ENCODE measurements at places on chromosomes 13 and 19. TPM values are rescaled to one million over a fixed set of nuclear protein-coding genes. Genes with fewer than 3 reads are reported as not detected.

DNA sequence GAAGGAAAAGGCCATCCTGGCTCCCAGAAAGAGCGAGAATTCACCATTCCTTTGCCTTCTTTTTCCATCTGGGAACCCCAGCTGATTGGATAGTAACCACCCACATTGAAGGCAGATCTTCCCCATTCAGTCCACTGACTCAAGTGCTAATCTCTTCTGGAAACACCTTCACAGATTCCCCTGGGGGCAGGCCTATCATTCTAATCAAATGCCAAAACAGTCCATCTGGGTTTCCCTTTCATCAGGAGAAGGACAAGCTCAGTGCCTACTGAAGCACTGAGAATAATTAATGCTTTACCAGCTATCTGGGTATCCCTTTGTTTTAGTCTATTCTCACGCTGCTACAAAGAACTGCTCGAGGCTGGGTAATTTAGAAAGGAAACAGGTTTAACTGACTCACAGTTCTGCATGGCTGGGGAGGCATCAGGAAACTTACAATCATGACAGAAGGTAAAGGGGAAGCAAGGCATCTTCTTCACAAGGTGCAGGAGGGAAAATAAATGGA lies 293.2 kb downstream of the ENOX1 start:
- no peak for DNase-seq

GRCh38 chr13:112245179-112245724 lies 130.9 kb upstream of the SPACA7 start:
- DNase-seq, result no peak

The FAM83E gene
- not detected for polyA plus RNA-seq

GRCh38 chr13:59843040-59843439 lies 320.7 kb downstream of the DIAPH3 start:
- no peak for DNase-seq

The ZNF880 gene
- 29.9 TPM for polyA plus RNA-seq

- DNase-seq, result peak; percentile 56
Observed at GRCh38 chr19:55647732-55648584, at the start of gene CCDC106. CCDC106 (plus strand) TSS chr19:55648212; CDS start chr19:55649047, 835 bp downstream.

GRCh38 chr19:46603195-46603637 lies 2.1 kb downstream of the CALM3 start:
- DNase-seq, result no peak

- no peak for DNase-seq
Observed at GRCh38 chr13:33828431-33829129, 10.6 kb downstream of the RFC3 start.

DNA sequence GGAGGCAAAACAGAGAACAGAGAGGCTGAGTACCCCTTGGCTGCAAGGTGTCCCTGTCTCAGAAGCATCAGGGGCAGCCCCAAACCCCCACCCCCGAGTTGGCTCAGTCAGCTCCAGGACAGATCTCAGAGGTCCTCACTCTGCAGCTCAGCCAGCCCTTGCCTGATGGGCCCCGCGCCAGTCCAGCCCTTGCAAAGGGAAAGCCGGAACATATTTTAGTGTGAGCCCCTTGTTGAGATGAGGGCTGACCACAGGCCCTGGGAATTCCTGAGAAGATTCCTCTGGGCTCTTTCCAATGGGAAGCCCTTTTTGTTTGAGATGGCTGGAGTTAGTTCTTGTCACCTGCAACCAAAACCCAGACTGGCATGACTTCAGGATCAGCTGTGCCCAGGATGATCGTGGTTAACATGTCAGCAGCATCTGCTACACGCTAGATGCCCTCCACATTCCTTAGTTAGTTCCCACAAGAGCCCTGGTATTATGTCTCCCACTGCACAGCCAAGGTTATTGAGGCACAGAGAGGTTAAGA lies 33.9 kb upstream of the CCNE1 start:
- DNase-seq, result no peak

The GJB2 gene
- polyA plus RNA-seq, result not detected

GRCh38 chr19:35327642-35328041 lies 1.3 kb upstream of the CD22 start:
- no peak for DNase-seq

GRCh38 chr19:369876-370275 lies 25.3 kb upstream of the MIER2 start:
- no peak for DNase-seq

GRCh38 chr13:44188257-44188656 lies 185.4 kb upstream of the SERP2 start:
- DNase-seq, result no peak

GRCh38 chr13:66071608-66072007 lies 1158.5 kb downstream of the PCDH9 start:
- no peak for DNase-seq

- no peak for DNase-seq
Observed at GRCh38 chr13:109500146-109500773, 286.1 kb downstream of the IRS2 start.

The TMEM255B gene
- not detected for polyA plus RNA-seq

The LRRC25 gene
- polyA plus RNA-seq, result 0.07 TPM

DNA sequence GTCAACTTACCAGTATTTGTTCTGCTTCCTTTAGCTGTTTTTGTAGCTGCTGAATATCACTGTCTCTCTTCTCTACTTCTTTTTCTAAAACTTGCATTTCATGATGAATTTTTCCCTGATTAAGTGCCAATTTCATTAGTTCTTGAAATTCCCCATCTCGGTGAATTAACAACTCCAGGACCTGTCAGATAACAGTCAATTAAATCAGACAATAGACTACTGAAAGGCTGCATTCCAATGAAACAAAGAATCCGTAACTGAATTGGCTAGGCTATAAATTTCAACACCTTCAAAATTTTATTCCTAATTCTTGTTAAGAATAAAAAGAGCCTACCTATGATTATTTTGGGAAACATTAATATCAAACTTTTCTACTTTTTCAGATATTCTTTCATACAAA lies 8.6 kb downstream of the MED4 start:
- DNase-seq, result no peak

The ZSCAN1 gene
- polyA plus RNA-seq, result not detected

DNA sequence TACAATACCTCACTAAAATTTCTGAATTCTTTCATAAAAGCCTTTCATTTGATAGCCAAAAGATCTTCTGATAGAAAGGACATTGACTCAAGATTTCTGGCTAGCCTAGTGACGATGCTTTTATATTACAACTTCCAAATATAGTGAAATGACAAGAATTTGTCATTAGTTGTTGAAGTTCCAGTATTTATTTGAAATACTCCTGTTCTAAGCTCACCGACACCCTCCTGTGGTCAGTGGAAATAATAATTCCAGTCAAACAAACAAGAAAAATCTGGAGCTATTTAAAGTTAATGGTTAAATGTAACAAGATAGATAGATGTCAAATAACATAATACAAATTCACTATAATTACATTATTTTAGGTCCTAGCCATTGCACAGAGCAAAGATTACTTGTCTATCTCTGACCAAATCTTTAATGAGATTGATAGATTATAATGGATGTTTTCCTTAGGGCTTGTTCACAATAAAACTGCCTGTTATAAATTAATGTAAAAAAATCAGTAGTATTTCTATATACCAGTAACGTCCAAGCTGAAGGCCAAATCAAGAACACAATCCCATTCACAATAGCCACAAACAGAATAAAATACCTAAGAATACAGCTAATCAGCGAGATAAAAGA lies 195.5 kb downstream of the RGCC start:
- peak; percentile 50 for DNase-seq

The CUL4A gene
- polyA plus RNA-seq, result 72.8 TPM
